CD14-positive monocyte (primary cell): ENCODE measurements at places on chromosomes 4 and X.

GRCh38 chrX:66022632-66023384 lies 17.1 kb downstream of the VSIG4 start:
- DNase-seq: no peak

GRCh38 chr4:148369919-148370318 lies 72.3 kb downstream of the NR3C2 start:
- DNase-seq: no peak

- DNase-seq: no peak
Measured at GRCh38 chr4:135244696-135245095, 1043.1 kb upstream of the PABPC4L start.

- no peak for DNase-seq
Measured at GRCh38 chr4:18798123-18798522, 776.6 kb upstream of the LCORL start.

GRCh38 chr4:158823461-158823873 lies 54.6 kb downstream of the FNIP2 start:
- DNase-seq: no peak

DNA sequence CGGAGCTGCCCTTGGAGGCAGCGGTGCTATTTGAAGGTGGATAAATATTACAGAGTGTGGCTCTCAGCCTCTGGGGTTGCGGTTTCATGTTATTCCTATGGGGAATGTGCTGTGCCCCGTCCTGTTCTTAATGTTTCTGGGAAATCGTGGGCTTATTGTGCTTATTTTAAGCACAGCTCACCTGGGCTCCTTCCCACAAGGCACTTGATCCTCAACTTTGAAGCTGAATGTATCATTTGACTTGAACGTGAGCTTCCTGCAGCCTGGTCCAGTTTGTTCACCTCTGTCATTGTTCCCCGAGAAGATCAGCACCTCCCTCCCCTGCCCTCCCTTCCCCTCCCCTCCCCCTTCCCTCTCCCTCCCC lies 3.9 kb downstream of the SORCS2 start:
- DNase-seq: no peak
